Stimulated activated CD4-positive, alpha-beta T cell treated with anti-CD3 and anti-CD28 coated beads, Interleukin-15, amount 100 ng/mL, for 48 hours (primary cell): ENCODE measurements at places on chromosomes 3 and 15.

GRCh38 chr3:29527246-29527645 lies 246.4 kb downstream of the RBMS3 start:
- no peak for DNase-seq

DNA sequence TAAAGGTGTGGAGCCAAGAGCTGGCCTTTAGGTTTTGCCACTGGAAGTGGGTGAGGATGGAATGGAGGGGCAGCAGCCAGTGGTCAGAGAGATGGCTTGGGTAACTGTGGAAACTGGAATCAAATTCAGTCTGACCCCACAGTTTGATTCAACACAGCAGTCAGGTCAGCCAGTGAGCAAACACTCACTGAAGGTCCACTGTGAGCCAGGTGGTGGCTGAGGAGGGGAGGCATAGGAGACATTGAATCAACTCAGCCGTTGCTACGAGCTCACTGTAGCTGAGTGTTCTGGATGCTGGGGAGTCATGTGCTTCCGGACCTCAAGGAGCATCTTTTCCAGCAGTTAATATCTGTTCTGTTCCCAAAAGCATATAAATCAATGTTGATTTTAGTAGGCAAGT lies 37.5 kb downstream of the LPP start:
- no peak for DNase-seq

DNA sequence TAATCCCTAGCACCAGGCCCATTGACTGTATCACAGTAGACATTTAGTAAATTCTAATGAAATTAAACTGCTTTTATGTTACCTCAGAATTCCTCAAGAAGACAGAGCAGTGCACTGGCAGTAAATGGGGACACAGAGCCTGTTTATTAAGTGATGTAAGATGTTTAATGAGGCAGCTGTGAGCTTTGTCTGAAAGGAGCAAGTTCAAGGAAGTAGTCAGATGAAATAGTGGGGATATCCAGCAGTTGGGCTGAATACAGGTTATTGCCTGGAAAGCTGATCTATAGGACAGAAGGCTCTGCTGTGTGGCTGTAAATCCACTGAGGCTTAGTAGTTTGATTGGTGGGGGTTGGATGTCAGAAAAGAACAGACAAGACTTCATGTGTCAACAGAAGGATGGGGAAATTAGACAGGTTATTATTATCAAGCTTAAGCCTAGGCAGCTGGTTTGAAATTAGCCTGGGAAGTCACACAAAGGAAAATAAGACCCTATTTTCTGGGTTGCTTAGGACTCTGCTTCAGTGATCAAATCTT lies 62.2 kb downstream of the PFN2 start:
- DNase-seq = no peak

DNA sequence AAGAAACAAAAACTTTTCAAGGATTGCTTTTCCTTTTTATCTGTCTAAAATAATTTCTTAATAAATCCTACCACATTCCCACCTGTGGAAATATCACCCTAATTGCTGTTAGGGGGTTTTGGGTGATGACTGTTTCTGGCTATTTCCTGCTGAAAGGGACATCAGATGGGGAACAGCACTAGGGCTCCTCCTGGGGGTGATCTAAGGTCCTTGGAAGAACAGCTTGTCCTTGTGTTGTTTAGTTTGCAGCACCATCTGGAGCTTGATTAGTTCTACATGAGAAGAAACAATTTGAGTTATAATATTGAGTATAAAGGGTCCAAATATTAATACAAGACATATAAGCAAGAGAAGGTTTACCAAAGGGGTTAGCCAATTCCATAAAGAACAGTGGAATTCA lies 18.7 kb downstream of the OR5H15 start:
- no peak for DNase-seq

- DNase-seq = no peak
Measured at GRCh38 chr3:39505866-39506742, 38.6 kb downstream of the MOBP start.

DNA sequence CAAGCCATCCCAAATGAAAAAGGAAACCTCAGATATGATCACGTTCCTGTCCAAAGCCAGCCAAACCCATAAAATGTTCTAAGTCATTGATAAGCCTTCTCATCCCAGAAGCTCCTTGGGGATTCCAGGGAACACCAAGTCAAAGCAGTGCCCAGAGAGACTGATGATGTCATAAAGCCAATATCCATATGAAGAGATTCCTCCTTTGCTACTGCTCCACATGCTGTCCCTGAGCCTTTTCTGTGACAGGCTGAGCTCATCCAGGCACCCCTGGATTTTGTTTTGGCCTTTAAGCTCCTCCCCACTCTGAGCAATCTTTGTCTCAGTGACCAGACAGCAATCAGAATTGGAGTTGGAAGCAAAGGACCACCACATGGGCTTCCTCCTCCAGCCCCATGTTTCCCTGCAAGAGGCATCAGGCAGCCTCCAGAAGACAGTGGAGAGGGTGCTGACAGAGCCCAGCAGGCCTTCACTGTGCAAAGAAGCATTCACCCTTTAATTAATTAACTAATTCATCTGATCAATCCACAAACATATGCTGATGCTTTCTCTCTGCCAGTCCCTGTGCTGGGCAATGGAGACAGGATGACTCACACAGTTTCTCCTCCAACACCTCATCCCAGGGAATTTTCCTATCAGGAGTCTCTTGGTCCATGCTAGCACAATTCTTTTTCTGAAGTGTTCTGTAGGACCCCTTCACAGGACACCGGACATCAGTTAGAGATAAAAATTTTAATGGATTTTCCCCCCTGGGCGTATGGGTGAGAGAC lies 25.0 kb downstream of the MEX3B start:
- DNase-seq = no peak

GRCh38 chr3:151499168-151499567 lies 38.3 kb upstream of the IGSF10 start:
- no peak for DNase-seq

GRCh38 chr3:101631098-101631796 lies 45.7 kb downstream of the ZBTB11 start:
- no peak for DNase-seq

DNA sequence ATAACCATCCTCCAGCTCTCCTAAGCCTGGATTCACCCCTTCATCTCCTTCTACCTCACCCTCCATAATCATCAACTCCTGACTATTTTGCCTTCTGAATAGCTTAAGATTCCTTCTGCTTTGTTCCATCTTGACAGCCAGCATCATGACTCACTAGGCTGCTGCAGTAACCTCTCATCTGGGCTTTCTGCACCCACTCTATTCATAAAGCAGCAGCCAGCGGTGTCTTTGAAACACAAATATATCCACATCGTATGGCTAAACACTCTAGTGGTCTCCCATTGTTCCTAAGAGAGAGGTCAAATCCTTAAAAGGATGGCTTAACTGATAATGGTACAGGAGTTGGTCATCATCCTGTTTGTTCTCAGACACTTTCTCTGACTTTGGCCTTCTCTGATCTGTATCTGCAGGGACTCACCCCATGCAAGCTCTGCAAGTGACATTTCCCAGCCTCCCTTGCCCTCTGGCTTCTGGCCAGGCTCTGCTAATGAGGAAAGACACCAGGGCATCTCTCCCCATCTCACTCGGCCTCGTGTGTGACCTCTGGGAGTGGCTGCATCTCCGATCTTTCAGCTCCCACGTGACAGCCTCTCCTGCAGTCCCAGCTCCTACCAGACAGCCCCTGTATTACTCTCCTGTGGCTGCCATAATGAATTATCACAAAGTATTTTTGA lies 6.2 kb downstream of the GRK7 start:
- no peak for DNase-seq

- no peak for DNase-seq
Measured at GRCh38 chr3:67521053-67521646, 133.3 kb downstream of the SUCLG2 start.

- no peak for DNase-seq
Measured at GRCh38 chr3:177574222-177574856, 377.1 kb upstream of the TBL1XR1 start.

DNA sequence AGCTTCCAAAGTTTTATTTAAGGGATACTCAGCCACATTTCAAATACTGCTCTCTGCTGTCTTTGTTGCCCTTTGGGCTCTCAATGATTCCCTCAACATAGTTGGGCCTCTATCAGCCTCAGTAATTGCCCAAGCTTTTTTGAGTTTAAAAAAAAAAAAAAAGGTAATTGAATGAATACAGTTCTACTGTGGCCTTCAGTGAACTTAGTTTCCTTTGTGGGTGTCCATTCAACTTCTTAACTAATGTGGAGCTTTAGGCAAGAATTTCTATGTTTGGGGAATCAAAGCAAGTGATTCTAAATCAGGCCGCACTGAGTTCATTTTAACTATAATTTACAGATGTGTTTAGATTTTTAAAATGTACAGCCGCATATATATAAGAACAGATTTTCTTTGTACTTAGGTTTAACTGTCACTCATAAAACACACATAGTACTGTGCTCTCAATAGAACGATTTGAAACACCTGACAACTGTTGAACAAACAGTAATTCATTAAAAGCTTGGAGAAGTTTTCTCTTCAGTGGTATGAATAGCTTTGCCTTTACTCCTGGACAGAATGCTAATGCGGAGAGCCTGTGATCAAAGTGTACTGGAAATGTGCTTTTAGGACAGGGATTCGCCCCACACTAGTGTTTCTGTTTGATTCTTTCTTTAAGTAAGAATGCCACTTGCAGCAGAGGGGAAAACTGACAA lies 844.9 kb upstream of the SEMA6D start:
- DNase-seq = no peak

DNA sequence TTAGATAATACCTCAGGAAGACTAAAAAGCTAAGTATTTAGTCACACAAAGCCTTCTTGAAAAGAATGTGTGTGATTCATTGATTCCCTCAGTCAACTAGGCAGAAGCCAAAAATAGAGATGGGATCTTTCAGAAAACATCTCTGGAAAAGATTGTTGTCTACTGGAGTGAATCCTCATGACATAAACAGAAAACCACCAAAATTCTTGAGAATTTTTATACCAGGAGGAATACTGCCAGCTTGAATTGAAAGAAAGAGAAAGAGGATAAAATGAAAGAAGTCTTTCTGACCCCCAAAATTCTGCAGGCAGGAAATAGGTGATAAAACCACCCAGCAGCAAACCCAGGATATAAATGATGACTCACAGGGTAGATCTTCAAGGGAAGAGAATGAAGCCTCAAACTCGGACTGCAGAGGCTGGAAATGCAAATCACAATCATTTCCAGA lies 363.1 kb upstream of the PLSCR5 start:
- DNase-seq = no peak

GRCh38 chr3:1288805-1289494 lies 196.1 kb downstream of the CNTN6 start:
- no peak for DNase-seq

- DNase-seq = no peak
Measured at GRCh38 chr3:15685927-15686326, 84.4 kb downstream of the BTD start.

- DNase-seq = no peak
Measured at GRCh38 chr3:17749281-17749680, 6.8 kb upstream of the TBC1D5 start.

DNA sequence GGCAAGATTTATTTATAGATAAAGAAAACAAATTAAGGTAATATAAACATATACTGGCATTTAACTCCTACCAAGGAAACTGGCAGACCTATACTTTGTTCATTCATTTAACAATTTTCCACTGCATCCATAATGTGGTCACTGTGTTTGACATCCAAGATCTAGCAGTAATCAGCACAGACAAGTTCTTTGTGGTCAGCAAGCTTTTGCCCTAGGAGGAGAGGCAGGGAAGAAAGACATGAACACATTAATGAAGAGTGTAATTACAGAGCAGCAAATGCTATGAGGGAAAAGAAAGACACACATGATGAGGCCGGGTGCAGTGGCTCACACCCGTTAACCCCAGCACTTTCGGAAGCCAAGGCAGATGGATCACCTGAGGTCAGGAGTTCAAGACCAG lies 34.4 kb downstream of the SUCLG2 start:
- no peak for DNase-seq

DNA sequence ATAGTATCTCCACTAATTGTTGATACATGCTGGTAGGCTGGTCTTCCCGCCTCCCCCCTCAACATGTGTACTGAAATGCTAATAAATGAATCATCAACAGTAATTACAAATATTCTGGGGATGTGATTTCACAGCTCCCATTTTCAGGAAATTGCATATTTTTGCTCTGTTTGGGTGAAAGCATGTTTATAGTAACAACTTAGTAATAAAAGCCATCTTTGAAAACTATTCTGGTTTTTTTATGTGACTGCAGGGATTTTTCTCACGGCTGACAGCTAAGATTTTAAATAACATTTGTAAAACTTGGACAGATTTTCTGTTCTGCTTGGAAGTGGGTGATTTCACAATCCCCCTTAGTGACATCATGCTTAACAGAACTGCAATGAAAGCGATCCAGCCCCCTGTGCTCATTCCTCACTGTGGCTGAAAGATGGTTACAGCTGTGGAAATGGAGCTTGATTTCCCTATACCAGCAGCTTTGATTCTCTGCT lies 25.6 kb upstream of the FAM174B start:
- no peak for DNase-seq

DNA sequence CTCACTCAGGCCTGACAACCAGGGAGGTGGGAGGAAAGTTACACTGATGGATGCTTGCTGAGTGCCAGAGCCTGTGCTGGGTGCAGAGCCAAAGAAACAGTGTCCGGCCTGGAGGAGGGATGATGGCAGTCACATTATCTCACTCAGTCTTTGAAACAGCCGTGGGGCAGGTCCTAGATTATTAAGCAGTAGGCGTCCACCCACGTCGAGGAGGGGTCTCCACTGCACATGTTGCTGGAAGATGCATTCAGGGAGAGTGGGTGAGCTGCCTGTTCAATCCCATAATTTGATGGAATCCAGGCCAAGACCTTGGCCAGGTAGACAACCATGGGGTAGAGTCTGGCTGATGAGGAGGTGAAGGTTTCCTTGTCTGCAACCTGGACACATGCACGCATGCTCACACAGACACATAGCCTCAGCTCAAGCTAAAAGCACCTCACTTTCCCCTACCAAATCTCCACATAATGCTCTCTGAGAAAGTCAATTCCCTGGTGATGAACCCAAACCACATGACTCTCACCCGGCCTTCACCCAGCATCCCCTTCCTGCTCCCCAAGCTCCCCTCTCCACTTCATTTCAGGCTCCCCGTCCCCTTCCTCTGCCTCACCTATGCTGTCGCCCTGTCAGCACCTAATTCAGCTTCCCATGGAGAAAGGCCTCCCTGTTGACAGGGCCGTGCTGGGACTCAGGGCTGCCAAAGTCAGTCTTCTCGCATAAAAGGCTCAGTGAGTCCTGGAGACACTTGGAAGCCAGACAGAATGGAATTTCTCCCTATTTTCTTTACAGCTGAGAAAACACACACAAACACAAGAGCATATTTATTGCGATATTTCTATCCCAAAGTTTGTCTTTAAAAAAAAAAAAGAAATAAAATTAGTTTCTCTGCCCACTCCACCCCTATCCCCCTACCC lies 29.8 kb downstream of the ACAN start:
- DNase-seq = no peak

- no peak for DNase-seq
Measured at GRCh38 chr3:196311-197148, at the start of gene CHL1. Gene CHL1, plus strand, starts transcription at chr3:196763. Its CDS starts 123,014 bp downstream, at chr3:319777.
